ENCODE measurements at places on chromosomes 13 and 19.
A peak's percentile ranks its signal among the peaks of the same experiment; 100 is the strongest.

DNA sequence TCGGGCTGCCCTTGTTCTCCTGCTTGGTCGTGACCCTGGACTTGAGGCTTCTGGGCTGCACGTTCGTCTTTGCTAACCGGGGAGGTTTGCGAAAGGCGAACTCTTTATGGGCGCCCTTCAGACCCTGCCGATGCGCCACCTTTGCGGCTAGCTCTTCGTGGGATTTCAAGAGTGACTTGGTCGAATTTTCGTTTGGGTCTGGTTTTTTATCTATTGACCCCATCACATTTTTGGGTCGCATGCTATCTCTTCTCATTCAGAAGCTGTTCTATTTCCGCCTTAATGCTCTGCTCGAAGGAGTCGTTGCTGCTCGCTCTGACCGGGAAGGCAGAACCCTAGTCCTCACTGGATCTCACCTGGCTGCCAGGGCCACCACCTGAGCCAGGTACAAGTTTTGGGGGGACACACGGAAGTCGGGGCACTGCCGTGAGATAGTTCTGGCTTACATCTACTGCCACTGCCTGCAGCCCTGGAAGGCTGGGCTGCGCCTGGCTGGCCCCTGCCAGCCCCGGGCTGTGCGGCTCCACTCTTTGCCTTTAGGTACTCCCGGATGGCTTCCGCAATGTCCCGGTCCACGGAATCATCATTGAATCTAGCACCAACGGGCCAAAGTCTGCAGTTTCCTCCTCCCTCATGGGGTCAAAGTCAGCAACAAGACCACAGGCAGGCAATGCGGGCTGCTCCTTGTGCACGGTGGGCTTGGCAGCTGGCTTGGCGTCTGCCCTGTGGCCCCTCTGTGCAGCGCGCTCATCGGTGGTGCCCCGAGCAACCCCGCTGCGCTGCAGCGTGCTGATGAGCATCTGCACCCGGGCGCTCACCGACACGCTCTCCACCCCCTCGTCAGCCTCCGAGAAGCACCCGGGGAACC lies 16.2 kb downstream of the RB1 start:
- no peak for DNase-seq

DNA sequence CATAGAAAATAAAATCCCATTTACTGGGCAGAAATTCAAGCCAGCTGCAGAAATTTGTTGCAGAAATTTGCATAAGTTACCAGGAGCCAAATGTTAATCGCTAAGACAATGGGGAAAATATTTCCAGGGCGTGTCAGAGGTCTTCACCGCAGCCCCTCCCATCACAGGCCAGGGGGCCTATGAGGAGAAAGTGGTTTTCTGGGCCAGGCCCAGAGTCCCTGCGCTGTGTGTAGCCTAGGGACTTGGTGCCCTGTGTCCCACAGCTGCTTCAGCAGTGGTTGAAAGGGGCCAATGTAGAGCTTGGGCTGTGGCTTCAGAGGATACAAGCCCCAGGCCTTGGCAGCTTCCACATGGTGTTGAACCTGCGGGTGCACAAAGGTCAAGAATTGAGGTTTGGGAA lies 278.9 kb upstream of the PCDH9 start:
- no peak for DNase-seq

DNA sequence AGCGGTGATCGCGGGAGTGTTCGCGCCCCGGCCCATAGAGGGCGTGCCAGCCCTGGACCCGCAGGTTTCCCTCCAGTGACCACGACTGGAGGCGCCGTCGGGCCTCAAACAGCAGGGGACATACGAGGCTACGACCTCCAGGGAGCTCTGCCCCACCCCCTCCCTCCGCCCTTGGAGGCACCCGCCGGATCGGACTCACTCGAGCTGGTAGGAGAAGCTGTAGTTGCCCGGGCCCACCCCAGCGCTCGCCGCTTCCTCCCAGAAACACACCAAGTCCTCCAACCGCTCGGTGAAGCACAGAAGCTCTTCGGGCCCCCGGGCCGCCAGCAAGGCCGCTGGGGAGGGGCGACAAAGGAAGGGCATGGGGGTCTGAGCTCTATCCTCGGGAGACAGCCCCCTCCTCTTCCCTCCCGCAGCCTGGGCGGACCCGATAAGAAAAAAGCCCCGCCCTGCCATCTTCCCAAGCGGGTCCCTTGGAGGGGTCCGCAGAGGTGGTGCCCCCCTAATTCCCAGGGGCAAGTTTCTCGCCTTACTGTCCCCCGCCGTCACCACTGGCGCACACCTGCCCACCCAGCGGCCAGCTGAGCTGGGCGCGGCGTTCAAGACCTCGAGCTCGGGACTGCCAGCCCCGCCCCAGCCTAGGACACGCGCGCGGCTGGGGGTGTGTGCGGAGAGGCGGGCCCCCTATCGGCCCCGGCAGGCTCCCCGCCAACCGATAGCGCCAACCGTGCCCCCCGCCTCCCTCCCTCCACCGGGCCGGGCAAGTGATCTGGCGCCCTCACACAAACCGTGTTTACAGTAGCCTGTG lies 1.0 kb downstream of the EPOR start:
- DNase-seq = peak; percentile 49

GRCh38 chr13:43085545-43085944 lies 62.2 kb downstream of the DNAJC15 start:
- no peak for DNase-seq

- DNase-seq = no peak
These were observed 224.4 kb upstream of the HTR2A start for GRCh38 chr13:47121092-47121763.

- DNase-seq = no peak
These were observed 339.1 kb upstream of the OBI1 start for GRCh38 chr13:78997902-78998629.

DNA sequence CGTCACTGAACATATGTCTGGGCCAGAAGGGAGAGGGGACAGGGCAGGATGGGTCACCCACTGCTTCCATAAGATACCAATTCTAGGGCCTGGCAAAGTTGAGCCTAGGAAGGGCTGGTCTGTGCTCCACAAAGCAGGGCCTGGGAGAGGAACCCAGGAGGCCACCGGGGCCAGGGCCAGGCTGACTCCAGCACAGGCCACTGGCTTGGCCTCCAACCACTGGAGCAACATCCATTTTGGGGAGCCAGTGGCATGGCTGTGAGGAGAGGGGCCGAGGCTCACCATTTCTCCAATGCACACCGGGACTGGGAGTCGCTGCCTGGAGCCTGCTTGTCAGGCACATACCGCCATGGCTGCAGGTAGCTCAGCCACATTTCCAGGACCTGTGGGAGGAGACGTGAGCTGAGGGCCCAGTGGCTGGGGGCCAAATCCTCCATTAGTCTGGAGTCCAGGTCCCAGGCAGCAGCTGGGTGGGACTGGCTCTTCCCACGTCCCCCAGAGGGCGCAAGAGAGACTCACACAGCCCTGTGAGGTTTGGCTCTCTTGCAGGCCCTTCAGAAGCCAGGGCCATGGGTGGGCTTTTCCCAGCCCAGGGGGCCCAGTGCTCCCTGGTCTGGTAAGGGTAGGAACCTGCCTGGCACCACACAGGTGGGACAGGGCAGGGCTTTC lies 27.7 kb downstream of the TUBA3C start:
- DNase-seq = no peak

All from femur (tissue), 1 donor.